Stimulated activated CD8-positive, alpha-beta memory T cell treated with anti-CD3 and anti-CD28 coated beads, Interleukin-4, amount 100 ng/mL, for 48 hours (primary cell): ENCODE measurements at places on chromosomes 3 and 15.
A peak's percentile ranks its signal among the peaks of the same experiment; 100 is the strongest.

- DNase-seq, result no peak
These were observed 678 bp downstream of the SEMA7A start for GRCh38 chr15:74432968-74433591.

- no peak for DNase-seq
These were observed 75.7 kb upstream of the ARNT2 start for GRCh38 chr15:80328496-80328895.

DNA sequence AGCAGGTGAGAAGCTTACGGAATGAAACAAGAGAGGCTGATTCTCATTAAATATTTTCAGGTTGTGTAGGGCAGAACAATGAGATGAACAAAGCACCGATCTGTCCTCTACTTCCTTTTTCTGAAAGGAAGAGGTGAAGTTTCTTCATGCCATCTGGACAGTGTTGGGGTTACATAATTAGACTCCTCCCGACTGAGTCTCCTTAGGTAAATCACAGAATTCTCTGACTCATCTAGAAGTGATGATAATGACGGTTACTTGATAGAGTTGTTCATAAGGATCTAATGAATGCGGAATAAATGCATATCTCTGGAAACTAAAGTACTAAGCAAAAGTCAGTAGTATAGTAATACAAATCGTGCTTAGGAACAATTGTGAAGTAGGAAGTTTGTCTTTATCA lies 21.2 kb downstream of the CRTC3 start:
- DNase-seq, result no peak

- DNase-seq, result no peak
These were observed 109.9 kb downstream of the IGF1R start for GRCh38 chr15:98758224-98758623.

- DNase-seq, result no peak
These were observed 126.7 kb downstream of the SERPINI1 start for GRCh38 chr3:167862104-167862730.

- no peak for DNase-seq
These were observed 174.8 kb downstream of the POLR2M start for GRCh38 chr15:57881361-57881760.

DNA sequence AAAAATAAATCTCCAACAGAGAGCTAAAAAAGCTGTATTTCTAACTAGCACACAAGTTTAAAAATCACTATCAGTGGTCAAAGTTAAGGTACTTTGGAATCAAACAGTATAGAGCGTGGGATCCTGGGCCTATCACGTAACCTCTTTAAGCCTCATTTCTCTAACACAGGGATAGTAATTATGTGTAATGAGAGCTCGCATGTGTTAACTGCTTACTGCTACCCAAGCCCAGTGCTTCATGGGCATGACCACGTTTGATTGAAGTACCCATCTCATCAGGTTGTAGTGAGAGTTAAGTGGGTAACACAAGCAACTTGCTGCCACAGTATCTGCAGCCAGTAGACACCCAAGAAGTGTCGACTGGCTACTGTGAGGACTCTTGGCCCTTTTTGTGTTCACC lies 28.2 kb upstream of the NOX5 start:
- no peak for DNase-seq

DNA sequence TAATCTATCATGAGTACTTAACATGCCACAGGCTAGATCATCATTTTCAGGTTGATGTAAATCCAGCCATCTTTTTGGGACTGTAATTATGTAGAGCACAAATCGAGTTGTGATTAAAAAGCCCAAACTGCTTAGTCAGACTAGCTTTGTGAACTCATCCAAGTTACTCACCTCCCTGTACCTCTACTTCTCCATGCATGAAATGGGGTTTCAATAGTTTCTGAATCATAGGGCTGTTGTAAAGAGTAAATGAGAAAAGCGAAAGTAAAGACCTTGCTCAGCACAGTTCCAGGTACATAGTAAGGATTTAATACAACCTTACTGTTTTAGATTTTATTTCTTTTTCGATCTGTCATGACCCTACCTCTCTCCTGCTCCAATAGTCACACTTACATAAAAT lies 85.6 kb upstream of the GAP43 start:
- no peak for DNase-seq

DNA sequence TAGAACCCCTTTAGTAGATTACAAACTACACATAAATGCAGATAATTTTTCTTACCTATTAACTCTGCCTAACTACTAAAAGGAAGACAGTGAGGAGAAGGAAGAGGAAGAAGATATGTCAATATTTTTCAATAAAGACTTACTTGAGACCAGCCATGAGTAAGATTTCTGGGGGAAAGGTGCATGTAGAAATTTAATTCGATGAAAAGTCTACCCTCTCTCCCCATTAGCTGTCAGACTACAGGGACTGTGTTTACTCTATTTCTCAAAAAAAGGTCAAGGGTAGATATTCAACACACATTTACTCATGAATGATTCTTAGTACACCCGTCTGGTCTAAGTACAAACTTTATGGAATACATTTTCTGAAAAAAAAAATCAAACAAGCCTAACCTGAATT lies 6.8 kb downstream of the TSPAN3 start:
- DNase-seq, result no peak

- DNase-seq, result no peak
These were observed 54.8 kb downstream of the NMD3 start for GRCh38 chr3:161275919-161276318.

GRCh38 chr3:9037144-9037711 lies 74.0 kb upstream of the RAD18 start:
- DNase-seq, result no peak

DNA sequence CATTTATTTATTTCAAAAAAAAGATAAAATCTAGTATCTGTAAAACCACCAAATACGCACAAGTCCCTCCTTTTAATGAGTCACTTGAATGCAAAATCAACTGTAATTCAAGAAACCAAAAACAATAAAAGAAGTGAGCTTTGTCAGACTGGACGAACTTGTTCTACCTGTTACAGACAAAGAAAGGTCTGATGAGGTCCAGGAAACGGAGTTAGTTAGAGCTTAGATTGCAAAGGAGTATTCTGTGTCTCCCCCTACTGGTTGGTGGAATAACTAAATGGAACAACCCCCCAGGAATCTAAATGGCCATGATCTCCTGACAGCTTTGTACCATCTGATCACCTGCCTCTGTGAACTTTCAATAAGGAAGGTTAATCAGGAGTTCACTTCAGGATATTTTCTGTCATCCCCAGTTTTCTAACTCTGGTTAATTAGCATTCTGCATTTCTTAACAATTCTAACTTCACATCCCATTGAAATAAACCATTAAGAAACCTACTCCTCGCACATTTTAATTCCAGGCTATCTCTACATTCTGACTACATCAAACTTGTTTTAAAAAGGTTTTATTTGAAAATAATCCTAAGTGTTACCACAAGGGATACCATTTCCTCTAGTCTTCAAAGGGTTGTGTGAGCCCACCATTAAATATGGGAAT lies 333.0 kb upstream of the SATB1 start:
- no peak for DNase-seq

DNA sequence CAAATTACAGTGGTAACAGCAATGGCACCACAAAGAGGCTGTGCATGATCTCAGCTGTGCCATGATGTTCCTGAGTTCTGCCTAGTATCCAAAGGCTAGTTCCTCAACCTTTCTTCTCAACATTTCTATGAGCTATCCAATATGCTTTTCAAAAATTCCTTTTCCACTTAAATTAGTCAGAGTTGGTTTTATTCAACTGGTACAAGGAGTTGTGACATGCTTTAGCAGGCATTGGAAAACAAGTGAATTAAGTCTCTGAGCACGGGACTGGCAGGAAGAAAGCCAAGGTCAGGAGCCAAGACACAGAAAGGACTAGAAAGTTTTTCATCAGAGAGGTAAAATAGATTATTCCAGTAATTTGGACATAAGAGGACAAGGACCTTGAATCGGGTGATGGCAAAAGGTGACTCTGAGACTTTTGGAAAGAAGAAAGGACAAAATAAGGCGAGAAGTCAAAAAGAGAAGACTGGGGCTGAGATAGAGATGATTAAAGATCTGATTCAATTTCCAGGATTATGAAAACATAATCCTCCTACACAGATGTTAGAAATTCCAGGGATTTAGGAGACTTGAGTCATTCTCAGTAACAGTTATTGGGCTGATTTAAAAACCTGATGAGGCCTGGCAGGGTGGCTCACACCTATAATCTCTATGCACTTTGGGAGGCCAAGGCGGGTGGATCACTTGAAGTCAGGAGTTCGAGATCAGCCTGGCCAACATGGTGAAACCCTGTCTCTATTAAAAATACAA lies 36.1 kb downstream of the PBRM1 start:
- no peak for DNase-seq

GRCh38 chr3:117622171-117622841 lies 912.7 kb downstream of the TUSC7 start:
- no peak for DNase-seq

DNA sequence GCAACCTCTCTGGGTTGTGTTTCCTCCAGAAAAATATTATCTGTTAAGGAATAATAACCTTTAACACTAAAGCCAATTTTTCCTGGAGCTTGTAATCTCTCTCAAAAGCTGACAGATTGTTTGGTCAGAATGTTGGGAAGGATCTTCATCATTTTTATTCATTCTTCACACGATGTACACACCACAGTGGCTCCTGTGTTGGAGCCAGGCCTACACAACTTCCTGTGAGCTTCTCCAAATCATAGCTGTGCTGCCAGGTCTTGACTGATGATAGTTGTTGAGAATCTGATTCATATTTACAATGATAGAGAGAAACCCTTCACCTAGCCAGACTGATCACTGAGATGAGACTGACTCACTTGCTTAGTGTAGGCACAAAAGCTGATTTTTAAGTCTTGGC lies 151.0 kb upstream of the ROBO2 start:
- DNase-seq, result no peak

DNA sequence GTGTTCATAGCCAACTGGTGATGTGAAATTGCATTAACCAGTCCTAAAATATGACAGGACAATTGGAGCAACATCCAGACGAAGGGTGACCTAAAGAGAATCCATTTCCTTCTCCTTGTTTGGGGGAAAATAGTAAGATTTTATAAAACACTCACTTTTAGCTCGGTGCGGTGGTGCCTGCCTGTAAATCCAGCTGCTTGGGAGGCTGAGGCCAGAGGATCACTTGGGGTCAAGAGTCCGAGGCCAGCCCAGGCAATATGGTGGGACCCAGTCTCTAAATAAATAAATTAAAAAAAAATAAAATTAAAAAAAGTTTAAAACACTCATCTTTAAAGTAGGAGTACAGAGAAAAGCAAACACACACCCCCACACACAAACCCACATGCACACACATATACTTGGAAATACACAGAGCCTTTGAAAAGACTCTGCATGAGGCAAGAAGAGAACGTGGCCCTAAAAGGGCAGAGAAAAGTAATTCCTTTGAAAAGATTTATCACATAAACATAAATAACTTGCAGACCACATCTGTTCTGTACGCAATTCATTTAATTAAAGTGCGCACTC lies 14.1 kb upstream of the LOXL1 start:
- DNase-seq, result no peak

DNA sequence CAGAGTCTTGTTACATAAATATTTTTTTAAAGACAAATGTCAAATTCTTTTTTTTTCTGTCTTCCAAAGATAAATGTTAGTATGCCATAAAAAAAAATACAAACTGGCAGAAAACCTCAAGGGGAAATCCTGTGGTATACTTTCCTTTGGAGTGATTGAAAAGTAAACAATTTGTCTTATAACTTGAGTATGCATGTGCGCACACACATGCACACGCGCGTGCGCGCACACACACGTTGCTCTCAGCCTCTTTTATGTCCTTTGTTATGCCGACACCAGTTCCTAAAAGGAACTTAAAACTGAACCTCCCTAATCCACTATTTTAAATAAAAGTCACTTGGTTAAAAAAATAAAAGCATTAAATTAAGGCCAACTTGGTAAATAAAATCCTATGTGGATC lies 58.1 kb downstream of the TGFBR2 start:
- no peak for DNase-seq

DNA sequence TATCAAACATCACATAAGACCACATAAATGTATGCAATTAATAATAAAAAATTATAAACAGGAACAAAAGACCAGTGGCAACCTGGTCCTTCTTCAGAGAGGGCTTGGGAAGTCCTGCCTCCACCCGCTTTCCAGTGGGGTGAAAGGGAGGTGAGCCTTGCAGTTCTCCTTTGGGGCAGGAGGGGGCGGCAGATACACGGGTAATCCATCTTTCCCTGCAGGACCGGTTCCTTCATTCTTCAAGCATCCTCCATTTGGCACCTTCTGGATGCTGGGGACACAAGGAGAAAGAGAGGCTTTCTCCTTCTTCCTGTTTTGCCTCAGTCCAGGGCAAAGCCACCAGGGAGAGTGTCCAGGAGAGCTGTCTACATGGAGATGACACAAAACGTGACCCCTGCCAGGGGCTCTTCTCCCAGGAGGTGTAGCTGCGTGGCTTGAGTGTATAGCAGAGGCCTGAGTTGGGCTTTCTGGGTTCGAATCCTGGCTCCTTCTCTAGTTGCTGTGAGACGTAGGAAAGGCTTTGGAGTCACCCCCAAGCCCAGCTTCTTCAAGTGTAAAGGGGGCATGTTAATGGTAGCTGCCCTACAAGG lies 23.2 kb downstream of the RPLP1 start:
- peak; percentile 89 for DNase-seq

GRCh38 chr3:182487611-182488010 lies 305.7 kb upstream of the ATP11B start:
- no peak for DNase-seq

DNA sequence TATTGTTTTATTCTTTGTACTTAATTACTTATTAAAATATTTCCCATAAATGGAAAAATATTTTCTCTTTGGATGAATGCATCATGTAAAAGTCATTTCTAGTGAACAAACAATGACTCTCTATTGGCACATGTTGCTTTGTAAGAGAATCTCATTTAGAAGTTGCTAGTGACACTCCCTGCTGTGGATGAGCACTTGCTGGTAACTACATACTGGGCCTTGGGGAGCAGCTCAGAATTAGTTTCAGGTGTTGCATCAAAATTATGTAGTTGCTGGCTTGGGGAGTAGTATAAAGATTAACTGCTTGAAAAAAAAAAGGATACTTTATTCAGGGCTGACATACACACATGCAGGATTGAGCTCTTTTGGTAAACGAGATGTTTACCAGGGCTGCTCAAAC lies 80.3 kb upstream of the KCNAB1 start:
- DNase-seq, result no peak

GRCh38 chr15:35911052-35911777 lies 365.2 kb upstream of the DPH6 start:
- no peak for DNase-seq

DNA sequence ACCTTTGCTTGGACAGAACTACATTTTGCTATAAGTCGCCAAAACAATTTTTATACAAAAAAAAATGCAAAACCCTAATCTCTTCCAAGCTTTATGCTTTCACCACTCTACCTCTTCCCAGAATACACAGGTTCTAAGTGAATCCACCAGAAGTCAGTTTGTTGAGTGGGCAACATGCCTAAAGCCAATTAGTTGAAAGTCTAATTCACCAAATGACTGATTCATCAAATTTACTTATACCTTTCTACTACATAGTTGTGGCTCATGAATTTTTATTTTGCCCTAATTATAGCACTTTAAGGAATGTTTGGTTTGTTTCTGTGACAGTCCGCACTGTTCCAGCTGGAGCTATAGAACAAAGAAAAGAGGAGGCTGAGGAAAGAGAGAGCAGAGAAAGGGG lies 265.9 kb upstream of the TGFBR2 start:
- no peak for DNase-seq
